ENCODE measurements at places on chromosomes 4 and X. TPM values are rescaled to one million over a fixed set of nuclear protein-coding genes. Genes with fewer than 3 reads are reported as not detected.

DNA sequence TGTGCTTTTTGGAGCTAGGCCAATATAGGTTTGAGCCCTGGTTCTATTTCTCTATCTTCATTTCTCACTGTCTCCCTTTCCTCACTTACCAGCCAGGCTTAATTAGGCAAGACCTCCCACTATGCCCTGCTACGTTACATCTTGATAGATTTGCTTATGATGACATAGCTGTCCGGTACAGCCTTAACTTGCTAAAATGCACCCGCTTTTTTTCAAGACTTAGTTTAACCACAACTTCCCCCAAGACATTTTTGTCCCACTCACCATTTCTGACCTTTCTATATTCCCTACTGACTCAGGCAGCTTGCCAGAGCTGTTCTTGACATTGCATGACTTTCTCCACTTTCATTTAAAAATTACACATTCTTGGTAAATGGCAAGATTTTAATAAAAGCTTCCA, 152.6 kb downstream of the MID1 start:
- H3K4me3 ChIP-seq = no peak overlapping the region
- H3K36me3 ChIP-seq = peaks cover 11% of the 10 kb centered on the region

MSX1 gene
- 2.8 TPM for polyA plus RNA-seq

- no peaks in the 10 kb centered on the region for H3K4me1 ChIP-seq
- no peak for DNase-seq
- H3K27ac ChIP-seq = no peak overlapping the region
- H3K36me3 ChIP-seq = no peaks in the 10 kb centered on the region
- no peaks in the 10 kb centered on the region for H3K27me3 ChIP-seq
These were observed 365.4 kb upstream of the TECRL start for GRCh38 chr4:64774626-64775025.

DNA sequence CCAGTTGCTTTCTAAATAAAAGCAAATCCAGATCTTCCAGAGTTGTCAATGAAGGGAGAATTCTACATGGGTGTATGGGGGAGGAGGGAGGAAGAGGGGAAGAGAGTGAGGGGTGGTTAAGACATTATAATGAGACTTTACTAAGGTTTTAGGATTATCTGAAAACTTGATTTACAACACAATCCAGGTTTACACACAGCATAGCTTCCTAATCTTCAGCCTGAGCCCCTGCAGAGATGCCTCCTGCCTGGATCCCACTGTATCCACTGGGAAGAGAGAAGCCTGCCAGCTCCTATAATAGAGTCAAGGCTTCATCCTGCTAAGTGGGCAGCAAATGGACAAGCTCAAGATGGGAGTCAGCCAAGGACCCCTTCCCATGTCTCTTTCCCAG, 85.6 kb upstream of the KIT start:
- no peaks in the 10 kb centered on the region for H3K27me3 ChIP-seq
- H3K27ac ChIP-seq = no peak overlapping the region
- no peaks in the 10 kb centered on the region for H3K4me1 ChIP-seq
- no peak for DNase-seq
- no peak overlapping the region for H3K4me3 ChIP-seq

DNA sequence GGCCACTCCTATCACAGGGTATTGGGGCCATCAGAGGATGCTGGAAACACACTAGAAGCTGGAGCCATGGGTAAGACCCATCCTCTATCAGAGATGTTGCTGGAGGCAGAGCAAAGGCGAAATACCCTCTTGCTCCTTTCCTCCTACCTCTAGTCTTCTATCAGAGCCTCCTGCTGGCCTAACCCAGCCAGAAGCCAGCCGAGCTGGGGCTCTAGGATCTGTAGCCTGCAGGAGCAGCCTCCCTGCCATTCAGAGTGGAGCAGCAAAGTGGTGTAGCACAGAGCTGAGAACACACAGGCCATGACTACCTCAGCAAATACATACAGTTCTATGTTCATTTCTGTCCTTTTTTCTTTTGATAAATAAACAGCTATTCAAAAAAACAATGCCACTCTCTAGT, 35.7 kb downstream of the GATB start:
- DNase-seq = no peak
- no peaks in the 10 kb centered on the region for H3K27me3 ChIP-seq
- no peak overlapping the region for H3K27ac ChIP-seq
- no peaks in the 10 kb centered on the region for H3K4me1 ChIP-seq

GRCh38 chrX:37745835-37746217, 34.0 kb upstream of the CYBB start:
- no peaks in the 10 kb centered on the region for H3K36me3 ChIP-seq
- no peaks in the 10 kb centered on the region for H3K27me3 ChIP-seq
- no peak for DNase-seq
- no peaks in the 10 kb centered on the region for H3K4me1 ChIP-seq
- H3K27ac ChIP-seq = no peak overlapping the region
- H3K4me3 ChIP-seq = no peak overlapping the region

GRCh38 chr4:2015008-2015407, 6.2 kb upstream of the NELFA start:
- no peaks in the 10 kb centered on the region for H3K27me3 ChIP-seq
- H3K36me3 ChIP-seq = no peaks in the 10 kb centered on the region
- H3K27ac ChIP-seq = no peak overlapping the region
- DNase-seq = no peak
- no peaks in the 10 kb centered on the region for H3K4me1 ChIP-seq

GRCh38 chrX:3250966-3251365, 95.5 kb downstream of the MXRA5 start:
- no peak overlapping the region for H3K27ac ChIP-seq
- no peaks in the 10 kb centered on the region for H3K36me3 ChIP-seq
- H3K27me3 ChIP-seq = no peaks in the 10 kb centered on the region
- no peaks in the 10 kb centered on the region for H3K4me1 ChIP-seq

Data from large intestine (tissue), 12 donors.